ENCODE measurements at places on chromosomes 1 and 21. TPM values are rescaled to one million over a fixed set of nuclear protein-coding genes. Genes with fewer than 3 reads are reported as not detected.

GRCh38 chr1:36864182-36864822 lies 170.0 kb downstream of the GRIK3 start:
- peak; percentile 6 for DNase-seq

DNA sequence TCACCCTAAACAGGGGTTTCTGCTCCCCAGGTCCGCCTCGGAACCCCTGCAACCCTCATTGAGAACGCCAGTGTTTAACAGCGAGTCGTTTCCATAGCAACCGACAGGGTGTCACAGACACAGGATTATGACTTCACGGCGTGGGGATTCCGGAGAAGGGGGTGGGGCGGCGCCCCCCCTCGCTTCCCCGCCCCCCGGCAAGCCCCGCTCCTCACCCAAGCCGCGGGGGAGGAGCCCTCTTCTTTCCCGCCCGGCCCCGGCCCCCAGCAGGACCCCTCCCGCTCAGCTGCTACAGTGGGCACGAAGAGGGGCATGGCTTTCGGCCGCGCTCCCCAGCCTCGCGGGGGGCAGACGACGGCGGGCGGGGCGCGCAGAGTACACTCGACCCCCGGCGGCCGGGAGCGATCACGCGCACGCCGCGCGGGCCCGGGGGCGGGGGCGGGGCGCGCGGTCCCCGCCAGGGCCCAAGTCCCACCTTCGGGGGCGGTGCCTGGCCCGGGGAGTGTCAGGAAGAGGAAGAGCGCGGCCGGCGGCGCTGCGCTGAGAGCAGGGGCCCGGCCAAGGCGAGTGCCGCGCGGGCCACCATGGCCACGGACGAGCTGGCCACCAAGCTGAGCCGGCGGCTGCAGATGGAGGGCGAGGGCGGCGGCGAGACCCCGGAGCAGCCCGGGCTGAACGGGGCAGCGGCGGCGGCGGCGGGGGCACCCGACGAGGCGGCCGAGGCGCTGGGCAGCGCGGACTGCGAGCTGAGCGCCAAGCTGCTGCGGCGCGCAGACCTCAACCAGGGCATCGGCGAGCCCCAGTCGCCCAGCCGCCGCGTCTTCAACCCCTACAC lies at the start of gene EFHD2:
Gene EFHD2, plus strand, starts transcription at position 501 of the 835 bp plus-strand sequence. Its CDS starts 84 bp downstream, at position 585.
- DNase-seq, result peak; percentile 91

GRCh38 chr1:211788626-211789025 lies 41.9 kb downstream of the LPGAT1 start:
- no peak for DNase-seq

GRCh38 chr1:227532019-227532619 lies 31.2 kb upstream of the ZNF678 start:
- DNase-seq, result no peak

DNA sequence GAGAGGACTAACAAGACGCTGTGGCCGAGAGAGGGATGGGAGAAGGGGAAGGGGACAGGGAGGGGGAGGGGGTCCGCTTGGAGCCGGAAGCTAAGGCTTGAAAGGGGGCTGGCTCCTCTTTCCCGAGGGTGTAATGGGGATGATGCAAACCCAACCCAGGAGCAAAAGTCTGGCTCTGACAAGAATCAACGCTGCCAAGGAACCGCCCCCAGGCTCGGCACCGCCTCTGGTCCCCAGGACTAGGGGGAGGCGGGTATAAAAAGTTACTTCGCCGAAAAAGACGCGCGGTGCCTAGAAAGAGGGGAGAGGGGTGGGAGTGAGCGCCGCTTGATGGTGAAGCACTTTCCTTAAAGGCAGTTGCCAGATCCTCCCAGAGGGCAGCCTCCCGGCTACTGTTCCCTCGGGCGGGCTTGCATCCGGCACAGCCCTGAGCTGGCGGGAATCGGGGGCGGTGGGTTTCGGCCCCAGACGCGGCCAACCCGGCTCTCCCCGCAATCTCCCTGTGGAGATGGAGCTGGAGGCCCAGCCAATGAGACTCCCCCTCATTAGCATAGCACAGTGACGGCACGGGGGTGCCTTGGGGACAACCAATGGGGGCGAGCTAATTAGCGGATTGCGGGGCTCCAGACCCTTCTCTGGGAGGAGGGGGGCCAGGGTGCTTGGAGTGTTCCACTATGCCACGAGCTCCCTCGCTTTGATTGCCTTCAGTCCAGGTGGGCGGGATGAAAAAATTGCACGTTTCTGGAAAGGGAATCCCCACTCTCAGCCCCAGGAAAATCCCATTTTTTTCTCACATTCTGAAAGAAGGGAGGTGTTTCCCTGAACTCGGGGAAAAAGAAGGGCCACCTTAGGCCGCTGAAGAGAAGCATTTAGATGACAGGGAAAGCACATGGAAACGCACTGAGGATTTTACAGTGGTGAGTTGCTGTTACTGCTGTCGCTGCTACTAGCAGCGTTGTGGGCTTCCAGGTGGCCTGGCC lies at the start of gene KCNT2:
Gene KCNT2, minus strand, starts transcription at position 51 of the 980 bp plus-strand sequence. CDS start 131 bp downstream, outside the sequence.
- peak; percentile 55 for DNase-seq

- peak; percentile 53 for DNase-seq
These were observed 90.2 kb downstream of the DMRTA2 start for GRCh38 chr1:50332941-50333594.

- no peak for DNase-seq
These were observed 275.2 kb upstream of the DPYD start for GRCh38 chr1:98196012-98196411.

DNA sequence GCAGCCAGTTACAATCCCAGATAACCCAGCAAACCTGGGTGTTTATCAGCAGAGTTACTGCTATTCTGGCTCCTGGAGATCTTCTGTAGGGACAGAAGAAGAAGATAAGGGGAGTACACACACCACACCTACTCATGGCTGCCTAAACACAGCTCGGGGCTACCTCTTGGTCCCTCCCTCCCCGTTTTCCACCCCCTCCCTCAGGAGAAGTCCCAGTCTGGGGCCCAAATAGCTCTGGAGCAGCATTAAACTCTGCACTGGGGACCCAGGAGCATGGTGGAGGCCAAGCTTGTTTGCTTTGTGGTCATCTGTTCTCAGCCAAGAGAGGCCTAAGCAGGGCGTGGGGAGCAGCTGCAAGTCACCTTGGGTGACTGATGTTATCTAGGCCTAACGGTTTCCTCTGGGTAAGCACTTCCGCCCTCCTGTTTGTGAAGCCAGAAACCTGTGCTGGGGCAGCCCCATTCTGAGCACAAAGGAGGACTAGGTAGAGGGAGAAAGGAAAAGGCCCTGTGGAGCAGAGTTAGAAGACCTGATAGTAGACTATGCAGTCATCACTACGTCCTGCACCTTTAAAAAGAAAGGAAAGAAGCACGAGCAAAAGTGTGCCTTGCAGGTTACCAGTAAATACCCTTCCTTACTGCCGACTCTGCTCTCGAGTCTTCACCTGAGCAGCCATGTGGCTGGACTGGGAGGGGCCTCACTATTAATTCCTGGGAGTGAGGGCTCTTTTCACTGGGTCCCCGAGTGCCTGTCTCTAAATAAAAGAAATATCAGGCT lies 2.0 kb upstream of the RCSD1 start:
- DNase-seq, result peak; percentile 38

- no peak for DNase-seq
These were observed 173.6 kb downstream of the PRDM16 start for GRCh38 chr1:3242408-3243260.

- DNase-seq, result no peak
These were observed 227.2 kb downstream of the OLFM3 start for GRCh38 chr1:101769520-101769919.

GRCh38 chr1:96772972-96773371 lies 51.4 kb downstream of the PTBP2 start:
- DNase-seq, result no peak

GRCh38 chr1:115188680-115189395 lies 99.5 kb upstream of the TSPAN2 start:
- no peak for DNase-seq

DNA sequence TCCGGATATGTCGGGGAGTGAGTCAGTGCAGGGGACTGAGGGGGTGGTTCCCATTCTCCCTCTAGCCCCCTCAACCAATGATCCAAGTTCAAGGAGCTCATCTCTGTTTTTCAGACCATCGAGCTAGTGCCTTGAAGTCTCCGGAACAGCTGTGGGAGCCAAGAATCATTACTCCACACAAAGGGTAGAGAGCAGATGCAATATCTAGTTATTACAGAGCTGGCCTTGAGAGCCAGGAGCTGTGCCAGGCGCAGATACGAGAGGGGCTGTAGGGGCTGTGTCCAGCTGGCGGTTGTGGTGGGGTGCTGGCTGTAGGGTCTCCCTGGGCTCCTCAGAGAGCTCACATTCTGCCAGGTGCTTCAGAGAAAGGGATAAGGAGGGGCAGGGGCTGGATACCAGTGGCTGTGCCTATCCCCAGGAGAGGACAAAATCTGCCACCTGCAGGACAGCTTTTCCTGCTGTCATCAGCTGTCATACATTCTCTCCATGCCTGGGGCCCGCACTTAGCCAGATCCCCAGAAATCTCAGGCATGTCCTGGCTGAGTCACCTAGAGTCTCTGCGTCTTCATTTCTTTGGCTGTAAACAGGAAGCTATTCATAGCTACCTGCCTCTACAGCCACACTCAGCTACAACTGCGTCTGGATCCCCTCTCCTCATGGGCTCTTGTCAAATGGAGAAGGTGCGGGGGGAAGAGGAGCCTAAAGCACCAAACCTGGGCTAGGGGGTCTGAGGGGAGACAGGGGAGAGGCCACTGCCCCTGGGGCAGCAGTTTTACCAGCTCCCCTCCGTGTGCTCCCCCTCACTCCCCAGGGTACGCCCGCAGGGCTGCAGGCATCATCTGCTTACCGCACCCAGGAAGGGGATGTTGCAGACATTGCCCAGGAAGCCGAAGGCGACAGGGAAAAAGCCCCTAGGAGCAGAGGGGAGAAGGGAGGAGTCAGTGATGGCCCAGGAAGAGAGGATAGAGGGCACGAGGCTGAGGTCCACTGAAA lies 2.4 kb upstream of the KISS1 start:
- peak; percentile 54 for DNase-seq

- DNase-seq, result no peak
These were observed 31.6 kb upstream of the CEP350 start for GRCh38 chr1:179923029-179923428.

DNA sequence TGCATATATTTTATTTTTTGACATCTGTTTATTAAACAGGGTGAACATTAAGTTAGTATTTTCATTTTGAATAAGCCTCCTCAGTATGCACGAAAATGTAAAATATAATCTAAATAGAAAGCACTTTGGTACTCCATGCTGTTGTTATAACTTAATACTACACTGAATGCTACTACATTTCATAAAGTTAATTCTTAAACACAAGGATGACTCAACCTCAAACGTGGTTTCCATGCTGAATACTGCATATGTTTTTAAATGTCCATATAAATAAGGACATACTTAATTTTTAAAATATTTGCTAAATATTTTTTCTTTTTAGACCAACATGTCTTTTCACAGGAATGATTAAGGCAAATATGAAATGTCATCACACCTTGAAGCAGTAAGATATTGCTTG lies 83.9 kb downstream of the USP24 start:
- DNase-seq, result no peak

DNA sequence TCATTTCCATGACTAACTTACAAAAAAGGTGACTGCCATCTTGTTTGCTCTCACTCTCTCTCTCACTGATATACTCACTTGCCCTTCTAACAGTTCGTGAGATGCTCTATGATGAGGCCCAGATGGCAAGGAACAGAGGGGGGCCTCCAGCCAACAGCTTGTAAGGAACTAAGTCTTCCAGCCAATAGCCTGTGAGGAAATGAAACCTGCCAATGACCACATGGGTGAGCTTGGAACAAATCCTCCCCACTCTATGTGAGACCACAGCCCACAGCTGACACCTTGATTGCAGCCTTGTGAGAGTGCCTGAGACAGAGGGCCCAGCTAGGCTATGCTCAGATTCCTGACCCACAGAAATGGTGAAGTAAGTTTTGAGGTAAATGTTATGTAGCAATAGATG lies 153.7 kb downstream of the HHIPL2 start:
- DNase-seq, result no peak

DNA sequence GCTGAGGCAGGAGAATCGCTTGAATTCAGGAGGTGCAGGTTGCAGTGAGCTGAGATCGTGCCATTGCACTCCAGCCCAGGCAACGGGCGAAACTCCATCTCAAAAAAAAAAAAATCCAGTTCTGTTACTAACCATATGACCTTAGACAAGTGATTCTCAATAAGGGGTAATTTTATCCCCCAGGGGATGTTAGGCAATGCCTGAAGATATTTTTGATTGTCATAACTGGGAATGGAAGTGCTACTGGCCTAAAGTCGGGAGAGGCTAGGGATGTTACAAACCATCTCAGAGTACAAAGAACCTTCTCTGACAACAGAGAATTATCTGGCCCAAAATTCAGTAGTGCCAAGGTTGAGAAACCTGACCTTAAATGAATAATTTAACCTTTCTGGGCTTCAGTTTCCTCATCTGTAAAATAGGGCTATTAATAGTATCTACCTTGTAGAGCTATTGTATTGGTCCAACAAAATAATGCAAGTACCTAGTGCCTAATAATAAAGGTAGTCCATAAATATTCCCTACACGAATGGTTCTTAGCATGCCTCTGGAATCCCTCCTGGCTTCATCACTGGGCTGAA lies 5.8 kb upstream of the LMNA start:
- no peak for DNase-seq

GRCh38 chr1:15423355-15424077 lies 13.8 kb downstream of the EFHD2 start:
- no peak for DNase-seq

GRCh38 chr1:154608397-154609270 lies 648 bp upstream of the ADAR start:
- DNase-seq, result peak; percentile 73

GRCh38 chr1:208247696-208248095 lies 3.5 kb upstream of the PLXNA2 start:
- no peak for DNase-seq

- no peak for DNase-seq
These were observed 4.0 kb upstream of the CD46 start for GRCh38 chr1:207747627-207748492.

- no peak for DNase-seq
These were observed 43.0 kb downstream of the XPR1 start for GRCh38 chr1:180674603-180675530.

GRCh38 chr1:152739841-152740240 lies 18.0 kb upstream of the KPRP start:
- DNase-seq, result no peak

DNA sequence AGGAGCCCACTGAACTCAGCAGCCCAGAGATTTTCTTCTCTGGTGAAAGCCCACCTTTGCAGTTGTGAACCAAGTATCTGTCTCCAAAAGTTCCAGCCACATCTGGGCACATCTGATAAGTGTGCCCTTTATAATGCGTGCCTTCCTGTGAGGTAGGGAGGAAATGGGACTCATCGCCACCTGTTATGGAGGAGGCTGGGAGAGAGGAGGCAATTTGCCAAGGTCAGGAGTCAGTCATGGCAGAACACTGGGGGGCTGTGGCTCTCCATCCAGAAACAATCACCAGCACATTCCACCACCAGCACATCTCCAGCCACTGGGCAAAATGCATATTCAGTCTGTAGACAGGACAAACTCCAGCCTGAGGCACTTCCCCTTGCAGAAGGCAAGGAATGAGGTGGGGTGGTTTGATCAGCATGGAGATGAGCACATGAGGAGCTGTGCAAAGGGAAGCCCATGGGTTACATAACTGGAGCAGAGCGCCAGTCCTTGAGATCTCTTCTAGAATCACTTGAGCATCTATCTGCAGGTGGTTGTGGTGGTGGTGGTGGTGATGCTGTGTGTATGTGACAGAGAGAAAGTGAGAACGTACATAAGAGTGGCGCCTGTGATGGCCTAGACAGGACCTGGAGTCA lies 15.0 kb upstream of the LEMD1 start:
- DNase-seq, result no peak

The PRSS38 gene
- polyA plus RNA-seq, result not detected

The ALPL gene
- polyA plus RNA-seq, result 1.5 TPM

The LYSMD1 gene
- polyA plus RNA-seq, result 10.7 TPM

The WARS2 gene
- 22.1 TPM for polyA plus RNA-seq

The AGPAT3 gene
- 83.0 TPM for polyA plus RNA-seq

The TDRD10 gene
- polyA plus RNA-seq, result 1.8 TPM

The LCE2C gene
- not detected for polyA plus RNA-seq

The RHBG gene
- polyA plus RNA-seq, result 35.4 TPM

The BPNT1 gene
- polyA plus RNA-seq, result 41.3 TPM

The NHLH1 gene
- 0.19 TPM for polyA plus RNA-seq

The AGMAT gene
- 51.9 TPM for polyA plus RNA-seq

Data from large intestine (tissue), 12 donors.